Epithelial cell of alveolus of lung (primary cell): ENCODE measurements at places on chromosomes 2 and 18. TPM values are rescaled to one million over a fixed set of nuclear protein-coding genes. Genes with fewer than 3 reads are reported as not detected.

KIAA2012 gene
- total RNA-seq: not detected in 2 replicates

PKDCC gene
- 60.2 and 200 TPM in 2 replicates for total RNA-seq

FOXI3 gene
- not detected in 2 replicates for total RNA-seq

CYS1 gene
- total RNA-seq: 0.39 TPM in 1 of 2 replicates, not detected in the other

HOXD11 gene
- total RNA-seq: not detected in 2 replicates

SULT1C4 gene
- 2.1 and 3.1 TPM in 2 replicates for total RNA-seq

CD8B2 gene
- total RNA-seq: not detected in 2 replicates

ARHGEF33 gene
- total RNA-seq: under 0.01 and 1.4 TPM in 2 replicates

RESP18 gene
- not detected in 2 replicates for total RNA-seq

POMC gene
- total RNA-seq: 0.24 and 5.6 TPM in 2 replicates

CHST9 gene
- total RNA-seq: not detected in 2 replicates

ARHGAP28 gene
- 5.3 and 33.8 TPM in 2 replicates for total RNA-seq
